ENCODE measurements at places on chromosomes 5 and 9.

GRCh38 chr9:92807031-92807756 lies 42.6 kb upstream of the BICD2 start:
- DNase-seq = no peak

DNA sequence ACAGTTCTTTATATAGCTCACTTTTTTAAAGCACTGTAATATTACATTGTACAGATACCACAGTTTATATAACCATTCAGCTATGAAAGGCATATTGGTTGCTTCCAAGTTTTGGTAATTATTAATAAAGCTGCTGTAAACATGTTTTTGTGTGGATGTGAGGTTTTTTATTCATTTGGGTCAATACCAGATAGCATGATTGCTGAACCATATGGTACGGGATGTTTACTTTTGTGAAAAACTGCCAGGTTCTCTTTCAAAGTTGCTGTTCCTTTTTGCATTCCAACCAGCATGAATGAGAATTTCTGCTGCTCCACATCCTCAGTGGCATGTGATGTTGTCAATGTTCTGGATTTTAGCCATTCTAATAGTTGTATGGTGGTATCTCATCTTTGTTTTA lies 439.6 kb upstream of the NMUR2 start:
- no peak for DNase-seq

DNA sequence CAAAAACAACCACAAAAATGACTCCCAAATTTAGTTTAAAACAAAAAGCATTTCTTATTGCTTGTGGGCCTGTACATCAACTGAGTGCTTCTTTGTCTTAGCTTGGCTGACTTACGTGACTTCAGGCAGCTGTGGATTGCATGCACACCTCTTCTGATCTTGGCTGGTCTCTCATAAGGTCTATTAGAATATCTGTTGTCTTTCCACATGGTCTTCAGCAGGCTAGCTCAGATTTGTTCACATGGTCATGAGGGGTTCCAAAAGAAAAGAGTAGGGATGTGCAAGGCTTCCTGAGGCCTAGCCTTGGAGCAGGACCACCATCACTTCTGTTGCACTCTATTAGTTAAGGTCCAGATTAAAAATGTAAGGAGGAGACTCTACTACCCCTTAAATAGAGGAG lies 120.1 kb downstream of the LRRC70 start:
- no peak for DNase-seq

DNA sequence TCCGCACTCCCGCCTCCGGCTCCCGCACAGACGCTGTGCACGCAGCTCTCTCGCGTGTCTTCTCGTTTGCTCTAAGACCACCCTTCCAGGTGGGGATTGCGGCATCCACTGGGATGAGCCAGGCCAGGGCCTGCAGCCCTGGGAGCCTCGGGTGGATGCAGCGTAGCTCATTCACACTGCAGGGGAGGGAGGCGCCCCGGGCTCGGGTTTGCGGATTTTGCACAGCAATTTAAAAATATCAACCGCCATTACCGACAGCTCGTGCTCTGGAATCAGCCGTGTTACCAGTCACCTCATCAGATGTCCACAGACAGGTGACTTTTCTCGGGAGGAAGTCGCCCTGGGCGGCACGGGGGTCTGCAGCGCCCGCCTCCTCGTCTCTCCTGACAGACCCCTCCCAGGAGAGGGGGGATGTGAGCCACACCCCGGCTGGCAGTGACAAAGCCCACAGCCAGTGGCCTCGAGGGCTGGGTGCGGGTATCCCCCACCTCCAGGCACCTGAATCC lies 20.8 kb upstream of the SLC6A3 start:
- no peak for DNase-seq

GRCh38 chr9:81535542-81536241 lies 153.7 kb downstream of the TLE1 start:
- no peak for DNase-seq

DNA sequence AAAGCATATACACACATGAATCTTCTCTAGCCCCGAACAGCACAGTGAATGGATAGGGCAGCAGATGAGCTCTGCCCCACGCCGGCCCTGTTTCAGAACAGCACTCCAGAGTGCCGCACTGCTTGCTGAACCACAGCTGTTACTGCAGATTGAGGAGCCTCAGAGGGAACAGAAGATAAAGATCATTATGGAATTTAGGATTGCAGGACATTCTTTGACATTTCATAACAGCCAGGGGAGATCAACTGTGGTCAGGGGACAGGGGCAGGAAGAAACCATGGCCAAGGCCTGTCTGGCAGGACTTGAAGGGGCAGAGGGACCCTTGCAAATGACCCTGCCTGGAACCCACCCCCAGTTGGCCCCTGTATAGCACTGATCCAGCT lies 20.6 kb downstream of the IRF1 start:
- no peak for DNase-seq

GRCh38 chr9:137462396-137462985 lies 3.4 kb upstream of the NSMF start:
- DNase-seq = no peak

- DNase-seq = no peak
Observed at GRCh38 chr9:134915046-134915985, 2.4 kb downstream of the FCN1 start.

DNA sequence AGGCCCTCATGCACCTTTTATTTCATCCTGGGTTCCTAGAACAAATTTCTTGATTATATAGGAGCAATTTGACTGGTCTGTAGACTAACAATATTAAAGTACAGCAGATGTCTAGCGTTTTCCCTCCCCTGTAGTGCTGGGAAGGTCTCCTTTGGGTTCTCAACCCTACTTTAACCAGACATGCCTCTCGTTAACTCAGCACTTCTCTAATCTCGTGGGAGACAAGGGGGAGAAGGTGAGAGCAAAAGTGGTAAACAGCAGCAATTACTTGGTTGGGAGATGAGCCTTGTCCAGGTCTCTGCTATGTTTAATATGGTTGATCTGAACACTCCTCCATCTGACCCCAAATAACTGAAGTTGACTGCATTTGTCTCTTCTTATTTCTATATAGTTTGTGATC lies 22.0 kb downstream of the CETN3 start:
- DNase-seq = no peak

DNA sequence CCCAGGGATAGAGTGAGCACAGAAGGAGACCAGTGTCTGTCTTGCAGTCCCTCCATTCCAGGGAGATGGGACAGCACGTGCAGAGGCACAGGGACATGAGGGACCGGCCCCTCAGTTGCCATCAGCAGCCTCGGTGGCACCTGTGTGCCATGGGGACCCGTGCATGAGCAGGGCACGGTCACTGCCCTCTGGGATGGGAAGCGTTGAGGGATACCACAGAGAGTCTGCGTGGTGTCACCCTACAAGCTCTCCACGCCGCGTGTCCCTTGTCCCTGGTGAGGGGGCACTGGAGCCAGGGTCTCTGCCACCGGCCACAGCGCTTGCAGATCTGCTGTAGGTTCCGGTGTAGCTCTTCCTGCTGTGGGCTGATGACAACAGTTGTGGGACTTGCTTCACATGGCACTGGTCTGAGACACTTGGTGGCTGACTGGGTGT lies 108.1 kb downstream of the CACNA1B start:
- DNase-seq = no peak

DNA sequence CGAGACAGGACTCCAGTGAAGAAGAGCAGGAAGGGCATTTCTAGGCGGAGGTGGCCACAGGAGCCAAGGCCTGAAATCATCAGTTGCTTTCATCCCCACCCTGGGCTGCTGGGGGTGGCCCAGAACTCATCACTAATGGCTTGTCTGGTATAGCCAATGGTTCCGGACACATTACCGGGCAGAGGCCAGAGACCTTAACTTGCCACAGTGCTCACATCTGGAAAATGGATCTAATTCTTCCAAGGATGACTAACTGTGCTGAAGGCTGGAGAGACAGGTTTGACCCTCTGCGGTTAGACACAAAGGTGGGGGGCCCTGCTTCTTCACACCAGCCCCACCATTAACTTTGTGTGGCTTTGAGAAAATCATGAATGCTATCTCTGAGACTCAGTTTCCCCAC lies 6.2 kb upstream of the COL27A1 start:
- no peak for DNase-seq

GRCh38 chr9:105127863-105128220 lies 116.6 kb upstream of the SLC44A1 start:
- DNase-seq = no peak

GRCh38 chr5:78547183-78547582 lies 101.4 kb downstream of the LHFPL2 start:
- no peak for DNase-seq
